ENCODE measurements at places on chromosomes 16 and 17.

- DNase-seq = peak; percentile 59
Observed at GRCh38 chr16:57873218-57873617, 70.9 kb upstream of the KIFC3 start.

DNA sequence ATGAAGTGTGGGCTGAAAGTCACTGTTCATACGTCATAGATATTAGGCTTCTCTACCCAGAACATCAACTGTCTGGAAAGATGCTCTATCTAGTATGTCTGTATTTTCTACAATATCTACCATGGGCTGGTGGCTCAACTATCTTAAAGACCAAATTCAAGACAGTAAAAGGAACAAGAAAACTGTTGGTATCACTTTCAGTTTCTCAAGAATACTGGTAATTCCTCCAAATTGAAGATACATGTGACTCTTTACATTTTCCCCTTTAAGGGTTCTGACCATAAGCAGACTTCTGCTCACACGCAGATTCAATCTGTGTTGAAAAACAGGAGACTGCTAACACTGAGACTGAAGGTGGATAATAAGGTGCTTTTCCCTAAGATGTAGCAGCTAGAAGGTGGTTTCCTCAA lies 24.2 kb downstream of the XPO6 start:
- no peak for DNase-seq

GRCh38 chr16:19878757-19879156 lies 5.9 kb downstream of the GPRC5B start:
- DNase-seq = no peak

- DNase-seq = no peak
Observed at GRCh38 chr17:73387746-73388577, 76.2 kb upstream of the CDC42EP4 start.

DNA sequence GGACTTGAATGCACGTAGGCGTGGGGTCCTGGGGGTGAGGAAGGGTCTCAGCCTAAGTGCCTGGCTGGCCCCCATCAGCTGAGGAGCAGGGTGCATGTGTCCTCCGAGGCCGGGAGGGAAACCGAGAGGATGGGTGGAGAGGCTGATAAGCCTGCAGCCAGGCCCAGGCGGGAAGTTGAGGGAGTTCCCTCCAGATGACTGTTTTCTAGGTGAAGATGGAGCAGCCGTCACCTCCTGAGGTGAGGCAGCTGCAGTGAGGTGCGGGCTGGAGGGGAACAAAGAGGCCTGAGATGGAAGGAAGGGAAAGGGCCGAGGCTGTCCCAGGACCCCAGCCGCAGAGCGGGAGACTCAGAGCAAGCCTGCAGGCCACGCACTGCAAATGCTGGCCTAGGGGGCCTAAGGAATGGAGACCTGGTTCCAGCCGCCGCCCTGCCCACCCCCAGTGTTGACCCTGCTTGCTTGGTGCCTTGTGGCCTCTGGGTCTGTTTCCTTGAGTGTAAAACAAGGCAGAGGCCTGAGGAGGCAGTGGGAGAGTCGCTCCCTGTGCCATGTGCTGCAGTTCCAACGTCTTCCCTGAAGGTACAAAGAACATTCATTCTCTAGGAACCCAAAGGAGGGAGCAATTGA lies 3.0 kb downstream of the PECAM1 start:
- no peak for DNase-seq

DNA sequence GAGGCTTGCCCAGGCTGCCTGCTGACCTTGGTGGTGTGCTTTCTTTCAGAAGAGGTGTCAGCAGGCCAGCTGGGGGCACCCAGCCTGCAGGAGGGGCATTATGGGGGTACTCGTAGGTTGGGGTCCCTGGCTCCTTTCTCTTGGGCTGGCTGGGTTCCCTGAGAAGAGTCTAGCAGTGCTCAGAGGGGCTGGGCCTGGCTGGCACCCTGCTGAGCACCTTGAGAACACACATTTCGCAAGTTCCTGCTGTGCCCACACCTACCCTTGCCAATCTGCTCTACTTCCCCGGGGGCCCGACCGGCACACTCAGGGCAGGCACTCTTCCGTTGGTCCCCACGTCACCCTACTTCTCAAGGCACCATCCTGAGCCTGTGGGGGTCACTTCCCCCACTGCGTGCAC lies 5.1 kb downstream of the CEMP1 start:
- DNase-seq = no peak

- DNase-seq = no peak
Observed at GRCh38 chr17:50221864-50222545, 20.6 kb upstream of the COL1A1 start.
